ENCODE measurements at places on chromosomes 16 and 17.

DNA sequence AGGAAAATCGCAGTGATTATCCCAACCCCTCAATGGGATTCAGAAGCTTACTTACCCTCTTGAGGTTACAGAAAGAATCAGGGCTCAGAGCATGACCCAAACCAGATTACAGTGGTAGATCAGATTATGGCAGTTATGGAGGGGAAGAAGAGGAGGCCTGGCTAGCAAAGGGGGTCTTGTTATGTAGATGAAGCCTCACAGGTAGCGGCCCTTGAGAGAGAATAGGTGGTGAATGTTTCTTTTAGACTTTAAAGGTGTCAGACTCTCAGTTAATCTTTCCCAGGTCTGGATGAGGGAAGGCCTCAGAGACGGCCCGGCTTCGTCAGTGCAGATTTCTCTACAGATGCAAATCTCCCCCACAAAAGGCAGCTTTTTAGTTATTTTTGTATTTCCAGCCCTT is 15.6 kb downstream of the RNF112 start:
- DNase-seq: no peak

GRCh38 chr16:4597174-4597573 is 17.5 kb downstream of the UBALD1 start:
- no peak for DNase-seq

DNA sequence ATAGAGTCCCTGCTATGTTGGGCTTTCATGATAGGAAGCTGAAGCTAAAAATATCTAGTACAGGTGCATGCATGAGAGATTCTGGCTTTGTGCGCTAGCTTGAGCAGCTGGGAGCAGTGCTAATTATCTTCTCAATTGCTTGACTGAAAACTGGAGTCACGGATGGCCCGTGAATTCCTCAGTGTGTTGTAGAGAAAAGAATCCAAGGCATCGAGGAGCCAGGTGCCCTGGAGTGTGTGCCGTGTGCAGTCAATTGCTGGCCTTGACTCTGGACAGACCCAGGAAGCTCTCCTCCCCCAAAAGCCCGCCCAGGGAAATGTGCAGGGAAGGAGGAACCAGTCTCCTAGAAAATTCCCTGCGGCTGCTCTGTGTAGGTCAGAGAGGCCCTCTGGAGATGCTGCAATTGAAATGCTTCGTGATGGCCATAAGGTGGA is 14.2 kb downstream of the LGALS3BP start:
- DNase-seq: no peak

DNA sequence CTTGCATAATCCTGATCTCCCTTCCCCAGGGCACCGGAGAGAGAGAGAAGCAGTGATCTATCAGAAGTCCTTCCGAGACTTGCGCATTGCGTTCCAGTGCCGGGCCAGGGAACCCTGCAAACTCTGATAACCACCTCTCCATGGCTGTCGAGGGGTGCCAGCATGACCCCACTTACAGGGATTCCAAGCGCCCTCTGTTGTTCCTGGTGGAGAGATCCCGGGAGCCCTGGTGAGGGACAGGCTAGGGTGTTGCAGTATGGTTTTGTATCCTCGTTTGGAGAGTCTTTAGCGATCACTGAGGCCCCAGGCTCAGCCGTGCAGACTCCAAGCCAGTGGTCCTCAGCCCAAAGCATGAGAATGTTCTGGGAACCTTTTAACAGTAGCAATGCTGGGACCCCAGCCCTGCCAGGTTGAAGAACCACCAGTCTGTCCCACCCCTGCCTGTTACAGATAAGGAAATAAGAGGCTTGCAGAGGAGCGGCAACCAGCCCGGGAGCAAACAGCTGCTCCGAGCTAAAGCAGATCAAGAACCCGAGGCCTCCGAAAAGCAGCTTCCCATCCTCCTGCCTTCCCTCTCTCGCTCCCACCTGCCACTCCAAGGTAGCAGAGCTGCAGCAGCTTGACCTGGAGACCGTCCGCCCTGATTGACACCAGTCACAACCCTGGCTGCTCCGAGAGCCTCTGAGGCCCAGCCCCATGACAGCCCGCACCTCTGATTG is 150.3 kb upstream of the RPL38 start:
- DNase-seq: no peak

DNA sequence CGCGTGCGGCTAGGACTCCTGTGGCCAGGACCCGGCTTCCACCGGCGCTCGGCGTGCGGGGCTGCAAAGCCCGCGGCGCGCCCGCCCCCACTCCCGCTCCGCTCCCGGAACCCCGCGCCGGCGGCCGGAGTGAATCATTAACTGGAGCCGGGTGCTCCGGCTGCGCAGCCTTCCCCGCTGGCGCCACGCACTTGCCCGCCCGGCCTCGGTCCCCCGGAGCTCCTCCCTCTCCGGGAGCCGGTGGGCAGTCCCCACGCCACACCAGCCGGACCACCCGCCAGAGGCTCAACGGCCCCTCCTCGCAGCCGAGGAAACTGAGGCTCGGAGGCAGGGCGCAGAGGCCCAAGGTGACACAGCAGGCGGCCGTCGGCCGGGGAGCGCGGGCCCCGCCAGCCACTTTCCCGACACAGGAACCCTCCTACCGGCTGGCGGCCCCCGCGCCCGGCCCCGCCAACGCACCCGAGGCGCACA is 580 bp downstream of the BCAR1 start:
- no peak for DNase-seq

- no peak for DNase-seq
Observed at GRCh38 chr16:65365732-65366715, 244.2 kb upstream of the CDH11 start.

GRCh38 chr16:48592839-48593429 is 17.0 kb downstream of the N4BP1 start:
- DNase-seq: no peak

- DNase-seq: no peak
Observed at GRCh38 chr16:84833144-84833500, 13.3 kb downstream of the CRISPLD2 start.

GRCh38 chr16:6081320-6081976 is 983.9 kb upstream of the EEF2KMT start:
- DNase-seq: no peak

GRCh38 chr16:74168445-74168844 is 128.2 kb upstream of the PSMD7 start:
- DNase-seq: no peak

GRCh38 chr16:10182222-10183053 is at the start of gene GRIN2A:
Gene GRIN2A, minus strand, starts transcription at chr16:10182428. Its CDS starts 2,017 bp downstream, at chr16:10180411.
- DNase-seq: no peak

DNA sequence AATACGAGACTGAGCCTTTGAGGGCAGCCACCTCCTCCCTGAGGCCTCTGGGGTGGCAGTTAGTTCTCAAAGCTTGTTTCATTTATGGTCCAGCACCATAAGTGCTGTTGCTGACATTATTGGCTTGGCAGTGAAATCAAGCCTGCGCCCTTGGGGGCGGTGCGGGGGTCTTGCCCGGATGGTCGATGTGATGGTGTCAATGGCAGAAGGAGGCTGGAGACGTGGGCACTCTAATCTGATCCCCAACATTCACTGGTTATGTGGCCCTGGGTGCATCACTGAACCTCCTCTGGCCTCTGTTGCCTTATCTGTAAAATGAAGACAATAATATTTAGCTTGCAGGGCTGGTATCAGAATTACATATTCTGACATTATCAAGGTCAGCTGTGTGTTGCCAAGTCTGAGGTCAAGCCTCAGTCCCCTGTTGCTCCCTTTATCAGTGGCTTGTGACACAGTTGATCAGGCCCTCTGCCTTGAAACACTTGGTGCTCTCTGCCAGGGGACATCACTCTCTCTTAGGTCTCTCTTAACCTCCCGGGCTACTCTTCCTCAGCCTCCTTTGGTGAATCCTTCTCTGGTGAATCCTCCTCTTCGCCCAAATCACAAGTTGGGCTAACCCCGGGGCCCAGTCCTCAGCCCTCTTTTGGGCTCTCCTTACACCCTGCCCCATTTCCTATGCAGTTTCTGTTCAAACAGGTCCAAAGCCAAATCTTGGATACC is 11.8 kb upstream of the TMEM220 start:
- no peak for DNase-seq

DNA sequence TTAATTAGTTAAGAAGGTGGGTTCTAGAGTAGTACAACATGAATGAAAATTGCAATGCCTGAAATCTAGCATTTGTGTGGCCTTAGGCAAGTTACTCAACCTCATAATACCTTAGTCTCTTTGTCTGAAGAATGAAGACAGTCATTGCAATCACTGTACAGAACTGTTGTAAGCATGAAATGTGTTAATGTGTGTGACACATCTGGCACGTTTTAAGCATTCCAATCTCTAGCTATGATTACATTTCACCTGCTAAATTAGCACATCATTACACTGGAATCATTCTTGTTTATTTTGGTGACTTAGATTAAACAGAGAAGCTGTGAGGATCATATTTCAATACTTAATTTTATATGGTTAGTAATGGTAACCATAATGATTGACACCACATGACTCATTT is 629.7 kb upstream of the KIF2B start:
- DNase-seq: no peak

DNA sequence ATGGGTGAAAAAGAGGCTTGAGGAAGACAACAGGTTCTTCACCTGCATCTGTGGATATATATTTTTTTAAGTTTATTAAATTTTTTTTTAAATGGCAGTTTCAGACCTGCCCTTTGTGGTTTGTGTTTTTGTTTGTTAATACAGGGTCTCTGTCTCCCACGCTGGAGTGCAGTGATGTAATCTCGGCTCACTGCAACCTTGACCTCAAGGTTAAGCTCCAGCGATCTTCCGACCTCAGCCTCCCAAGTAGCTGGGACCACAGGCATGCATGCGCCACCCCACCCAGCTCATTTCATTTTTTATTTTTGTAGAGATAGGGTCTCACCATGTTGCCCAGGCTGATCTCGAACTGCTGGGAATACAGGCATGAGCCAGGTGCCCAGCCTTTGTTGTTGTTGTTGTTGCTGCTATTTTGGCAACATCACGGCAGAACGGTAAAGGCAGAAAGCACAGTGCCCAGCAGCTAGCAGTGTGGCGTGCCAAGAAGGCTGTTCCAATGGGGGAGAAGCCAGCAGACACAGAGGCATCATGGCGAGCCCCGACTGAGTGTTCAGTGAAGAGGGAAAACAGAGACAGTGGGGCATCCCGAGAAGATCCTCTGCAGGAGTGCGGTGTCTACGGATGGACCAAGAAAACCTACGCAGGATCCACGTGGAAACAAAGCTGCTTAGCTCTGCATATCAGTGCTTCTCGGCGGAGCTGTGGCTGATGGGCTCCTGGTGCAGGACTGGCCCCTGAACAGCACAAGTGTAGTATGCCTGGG is 19.6 kb downstream of the TMC6 start:
- no peak for DNase-seq

GRCh38 chr17:2860883-2861282 is 64.6 kb downstream of the RAP1GAP2 start:
- no peak for DNase-seq

- DNase-seq: no peak
Observed at GRCh38 chr16:49127103-49127502, 154.5 kb downstream of the CBLN1 start.

- DNase-seq: no peak
Observed at GRCh38 chr17:1143573-1143972, 36.2 kb downstream of the ABR start.

GRCh38 chr16:2324296-2324859 is 16.1 kb downstream of the ABCA3 start:
- DNase-seq: no peak

DNA sequence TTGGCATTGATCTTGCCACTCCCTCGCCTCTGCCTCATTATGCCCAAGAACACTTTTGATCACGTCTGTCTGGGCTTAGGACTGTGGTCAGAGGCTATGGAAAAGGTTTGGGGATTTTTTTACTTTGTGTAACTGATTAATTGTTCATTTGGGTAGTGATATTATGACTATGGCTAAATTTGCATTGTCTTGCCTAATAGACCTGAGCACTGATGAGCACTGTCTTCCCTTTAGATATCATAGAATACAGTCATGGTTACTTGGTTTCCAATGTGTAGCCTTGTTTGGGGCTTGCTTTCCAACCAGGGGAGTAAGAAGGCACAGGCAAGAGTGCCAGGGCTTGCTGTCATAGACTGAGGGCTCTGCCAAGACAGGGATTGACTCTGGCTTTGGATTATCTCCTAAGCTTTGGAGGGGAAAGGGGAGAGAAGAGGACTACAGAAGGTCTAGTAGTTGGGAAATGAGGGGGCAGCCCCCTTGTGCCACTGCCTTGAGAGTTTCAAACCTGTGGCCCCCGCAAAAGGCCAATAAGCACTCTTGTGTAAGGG is 13.7 kb downstream of the LIMD2 start:
- no peak for DNase-seq

- DNase-seq: no peak
Observed at GRCh38 chr16:17515421-17516210, 44.9 kb upstream of the XYLT1 start.

DNA sequence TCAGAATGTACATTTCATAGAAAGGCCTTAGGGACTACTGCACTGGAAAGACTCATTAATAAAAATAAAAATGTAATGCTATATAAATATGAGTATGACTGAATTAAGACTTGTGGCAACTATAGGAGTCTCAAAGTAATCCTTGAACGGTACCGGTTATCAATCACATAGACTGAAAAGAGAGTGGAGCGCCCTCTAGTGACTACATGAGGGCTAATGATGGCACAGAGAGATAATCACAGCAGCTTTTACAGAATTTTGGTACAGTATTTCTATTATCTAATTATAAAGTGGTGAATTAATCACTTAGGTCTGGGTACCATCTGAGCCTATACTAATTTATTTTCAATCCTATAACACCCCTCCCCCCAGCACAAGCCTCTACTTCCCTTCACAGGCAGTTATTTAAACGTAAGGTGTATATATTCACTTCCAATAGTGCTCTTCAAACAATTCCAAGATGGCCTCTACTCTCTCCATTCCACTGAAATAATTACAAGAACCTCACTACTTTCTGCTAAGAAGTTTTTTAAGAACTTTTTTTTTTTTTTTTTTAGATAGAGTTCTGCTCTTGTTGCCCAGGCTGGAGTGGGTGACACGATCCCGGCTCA is 40.7 kb upstream of the ANKFY1 start:
- DNase-seq: no peak

GRCh38 chr17:48543854-48544348 is 1.0 kb downstream of the HOXB2 start:
- DNase-seq: no peak

GRCh38 chr16:72210072-72210471 is 38.1 kb upstream of the PMFBP1 start:
- DNase-seq: no peak

GRCh38 chr17:2837147-2837561 is 40.9 kb downstream of the RAP1GAP2 start:
- no peak for DNase-seq

- DNase-seq: no peak
Observed at GRCh38 chr16:23771642-23772041, 16.8 kb downstream of the CHP2 start.

- no peak for DNase-seq
Observed at GRCh38 chr17:72267601-72268000, 146.8 kb downstream of the SOX9 start.

DNA sequence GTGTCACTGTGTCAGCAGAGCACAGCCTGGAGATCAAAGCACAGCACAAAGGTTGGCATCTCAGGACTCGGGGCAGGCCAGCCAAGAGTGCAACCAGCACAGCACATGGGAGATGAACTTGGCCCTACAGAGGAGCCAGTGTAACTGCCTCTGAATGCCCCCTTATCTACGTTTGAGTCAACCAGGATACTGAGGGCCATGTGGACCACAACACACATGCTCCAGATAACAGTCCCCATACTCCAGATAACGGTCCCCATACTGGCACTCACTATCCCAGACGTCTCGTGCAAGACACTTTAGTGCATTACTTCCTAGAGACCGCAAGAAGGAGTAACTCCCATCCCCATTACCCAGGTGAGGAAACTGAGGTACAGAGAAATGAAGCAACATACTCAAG is 88.2 kb downstream of the XYLT1 start:
- no peak for DNase-seq
